ENCODE measurements at places on chromosomes 7 and 10.

DNA sequence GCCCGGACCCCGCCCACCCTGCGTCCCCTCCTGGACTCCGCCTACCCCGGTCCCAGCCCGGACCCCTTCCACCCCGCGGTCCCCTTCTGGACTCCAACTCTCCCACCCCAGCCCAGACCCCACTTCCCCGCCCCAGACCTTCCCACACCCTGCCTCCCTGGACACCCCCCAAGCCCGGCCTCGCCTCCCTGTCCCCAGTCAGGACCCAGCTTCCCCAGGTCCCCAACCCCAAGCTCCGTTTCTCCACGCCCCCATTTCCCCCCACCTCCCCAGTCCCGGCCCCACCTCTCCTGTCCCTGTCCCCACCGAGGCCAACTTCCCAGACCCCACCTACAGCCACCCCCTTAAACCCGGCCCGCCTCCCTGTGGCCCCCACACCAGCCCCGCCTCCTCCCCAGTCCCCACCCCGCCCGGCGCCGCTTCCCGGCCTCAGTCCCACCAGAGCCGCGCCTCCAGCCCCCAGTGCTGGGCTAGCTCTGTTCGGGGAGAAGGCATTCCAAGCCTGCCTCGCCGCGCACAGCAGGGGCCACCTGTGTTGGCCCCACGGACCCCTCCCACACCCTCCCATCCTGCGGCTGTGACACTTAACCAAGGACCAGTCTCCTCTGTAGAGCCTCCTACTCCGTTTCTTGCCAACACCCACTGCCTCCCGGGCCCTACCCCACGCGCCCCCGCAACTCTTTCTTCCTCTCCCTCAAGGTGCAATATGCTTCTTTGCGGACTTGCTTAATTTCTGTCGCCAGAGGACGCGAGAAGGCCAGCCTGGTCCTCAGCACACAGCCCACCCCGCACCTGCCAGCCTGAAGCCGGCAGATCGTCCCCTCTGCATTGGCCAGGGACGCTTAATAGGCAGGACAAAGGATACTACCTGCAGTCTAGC lies 736 bp upstream of the ITIH5 start:
- H3K27me3 ChIP-seq: peaks cover 13% of the 10 kb centered on the region
- H3K4me3 ChIP-seq: peak overlapping the region; percentile 95
- H3K27ac ChIP-seq: no peak overlapping the region
- H3K36me3 ChIP-seq: no peaks in the 10 kb centered on the region

- no peak overlapping the region for H3K27ac ChIP-seq
- H3K27me3 ChIP-seq: no peaks in the 10 kb centered on the region
- no peaks in the 10 kb centered on the region for H3K4me1 ChIP-seq
- H3K36me3 ChIP-seq: peaks cover 3% of the 10 kb centered on the region
- DNase-seq: no peak
Measured at GRCh38 chr7:115249080-115249479, 327.2 kb downstream of the MDFIC start.

- no peaks in the 10 kb centered on the region for H3K27me3 ChIP-seq
- H3K27ac ChIP-seq: no peak overlapping the region
- no peaks in the 10 kb centered on the region for H3K36me3 ChIP-seq
Measured at GRCh38 chr10:17989908-17990767, 38.4 kb downstream of the SLC39A12 start.

GRCh38 chr10:34131152-34131551 lies 683.9 kb downstream of the PARD3 start:
- H3K27me3 ChIP-seq: no peaks in the 10 kb centered on the region
- no peak overlapping the region for H3K4me3 ChIP-seq
- H3K27ac ChIP-seq: no peak overlapping the region
- no peaks in the 10 kb centered on the region for H3K4me1 ChIP-seq
- DNase-seq: no peak

GRCh38 chr7:155316427-155317113 lies 18.9 kb downstream of the INSIG1 start:
- no peaks in the 10 kb centered on the region for H3K36me3 ChIP-seq
- no peaks in the 10 kb centered on the region for H3K4me1 ChIP-seq
- no peak overlapping the region for H3K27ac ChIP-seq
- DNase-seq: no peak
- H3K4me3 ChIP-seq: no peak overlapping the region

- no peaks in the 10 kb centered on the region for H3K36me3 ChIP-seq
- H3K4me3 ChIP-seq: no peak overlapping the region
- H3K4me1 ChIP-seq: peaks cover 6% of the 10 kb centered on the region
- no peak for DNase-seq
- no peaks in the 10 kb centered on the region for H3K27me3 ChIP-seq
Measured at GRCh38 chr10:100802607-100803006, 57.2 kb downstream of the PAX2 start.

- peaks cover 5% of the 10 kb centered on the region for H3K36me3 ChIP-seq
- no peak overlapping the region for H3K27ac ChIP-seq
- no peak for DNase-seq
Measured at GRCh38 chr7:120979765-120980499, 8.6 kb upstream of the CPED1 start.

DNA sequence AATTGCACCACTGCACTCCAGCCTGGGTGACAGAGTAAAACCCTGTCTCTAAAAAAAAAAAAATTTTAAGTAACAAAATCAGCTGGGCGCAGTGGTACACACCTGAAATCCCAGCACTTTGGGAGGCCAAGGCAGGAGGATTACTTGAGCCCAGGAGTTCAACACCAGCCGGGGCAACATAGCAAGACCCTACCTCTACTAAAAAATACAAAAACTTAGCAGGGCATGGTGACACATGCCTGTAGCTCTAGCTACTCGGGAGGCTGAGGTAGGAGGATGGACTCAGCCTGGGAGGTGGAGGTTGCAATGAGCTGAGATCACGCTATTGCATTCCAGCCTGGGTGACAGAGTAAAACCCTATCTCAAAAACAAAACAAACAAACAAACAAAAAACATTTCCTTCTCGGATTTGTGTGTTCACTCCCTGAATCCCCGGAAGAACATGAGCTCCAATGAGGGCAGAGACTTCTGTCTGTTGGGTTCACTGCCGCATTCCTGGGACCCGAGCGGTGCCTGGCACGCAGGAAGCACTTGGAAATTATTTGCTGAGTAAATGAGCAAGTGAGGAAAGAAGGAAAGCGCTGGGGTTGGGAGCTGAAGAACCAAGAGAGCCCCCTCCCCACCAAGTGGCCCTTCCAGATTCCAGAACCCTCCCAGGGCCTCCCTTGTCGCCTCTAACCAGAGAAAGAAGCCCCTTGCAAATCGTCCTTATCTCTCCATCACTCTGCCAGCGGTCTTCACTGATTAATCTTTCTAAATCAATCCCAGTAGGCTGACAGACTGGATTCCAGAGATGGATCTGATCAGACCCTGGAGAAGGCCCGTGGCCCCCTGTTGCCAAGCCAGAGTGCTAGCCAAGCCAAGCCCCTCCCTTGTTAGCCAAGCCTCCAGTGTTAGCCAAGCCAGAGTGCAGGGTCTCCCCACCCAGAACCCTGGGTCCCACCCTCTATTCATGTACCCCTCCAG lies 6.2 kb downstream of the TNRC18 start:
- no peaks in the 10 kb centered on the region for H3K4me1 ChIP-seq
- H3K27ac ChIP-seq: no peak overlapping the region
- peaks cover 52% of the 10 kb centered on the region for H3K27me3 ChIP-seq
- no peak for DNase-seq

DNA sequence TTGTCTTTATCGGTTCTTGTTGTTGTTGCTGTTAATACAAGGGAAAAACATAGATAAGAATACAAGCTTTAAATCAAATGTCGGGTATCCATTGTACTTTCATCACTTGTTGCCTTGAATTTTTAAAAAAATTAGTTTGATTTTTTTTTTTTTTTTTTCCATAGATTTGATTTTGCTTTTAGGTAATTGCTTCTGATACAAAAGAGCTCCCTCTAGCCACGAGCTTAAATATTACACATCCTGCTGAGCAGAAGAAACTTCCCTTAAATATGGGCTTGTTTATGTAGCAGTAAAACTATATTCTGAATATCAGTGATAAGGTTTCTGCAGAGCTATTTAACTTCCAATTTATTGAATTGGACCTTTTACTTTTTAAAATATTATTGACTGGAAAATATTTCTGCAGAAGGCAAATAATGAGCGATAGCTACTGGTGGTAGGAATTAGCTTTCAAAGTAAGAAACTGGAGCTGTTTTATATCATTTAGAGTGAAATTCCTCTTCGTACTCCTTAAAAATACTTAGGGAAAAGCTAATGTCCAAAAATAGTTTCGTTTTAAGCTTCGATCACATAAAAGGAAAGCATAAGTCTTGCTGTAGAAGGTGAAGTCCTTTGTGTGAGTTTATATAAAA lies 216.9 kb downstream of the POLR1F start:
- no peaks in the 10 kb centered on the region for H3K36me3 ChIP-seq
- no peak overlapping the region for H3K27ac ChIP-seq
- H3K27me3 ChIP-seq: no peaks in the 10 kb centered on the region
- DNase-seq: no peak

GRCh38 chr7:123581162-123581459 lies 20.5 kb upstream of the ASB15 start:
- no peaks in the 10 kb centered on the region for H3K27me3 ChIP-seq
- H3K27ac ChIP-seq: no peak overlapping the region
- peaks cover 4% of the 10 kb centered on the region for H3K4me1 ChIP-seq
- H3K4me3 ChIP-seq: no peak overlapping the region

DNA sequence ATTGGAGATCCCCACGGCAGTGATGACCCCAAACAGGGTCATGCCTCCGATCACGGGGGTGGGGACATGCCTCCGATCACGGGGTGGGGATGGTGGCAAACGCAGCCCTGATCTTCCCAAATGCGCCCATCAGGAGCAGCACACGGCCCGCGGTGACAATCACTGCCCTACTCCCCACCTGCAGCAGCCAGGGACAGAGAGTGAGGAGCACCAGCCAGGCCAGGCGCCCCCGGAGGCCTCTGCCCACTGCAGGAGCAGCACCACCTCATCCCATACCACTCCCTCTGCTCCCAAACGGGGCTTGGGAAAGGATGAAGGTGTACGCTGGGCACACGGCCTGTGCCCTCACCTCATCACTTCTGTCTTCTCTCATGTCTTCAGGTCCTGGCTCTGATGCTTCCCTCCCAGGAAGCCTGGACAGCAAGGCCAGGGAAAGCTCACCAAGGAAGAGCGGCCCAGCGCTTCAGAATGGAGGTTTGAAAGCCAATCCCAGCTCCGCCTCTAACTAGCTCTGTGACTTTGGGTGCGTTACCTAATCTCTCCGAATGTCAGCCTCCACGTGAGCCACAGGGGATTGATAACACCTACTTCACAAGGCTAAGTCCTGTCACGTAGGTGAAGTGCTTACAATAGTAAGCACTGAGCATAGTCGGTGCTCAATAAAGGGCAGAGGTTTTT lies 37.1 kb downstream of the STRA8 start:
- H3K4me3 ChIP-seq: no peak overlapping the region
- peaks cover 3% of the 10 kb centered on the region for H3K36me3 ChIP-seq
- H3K4me1 ChIP-seq: no peaks in the 10 kb centered on the region

DNA sequence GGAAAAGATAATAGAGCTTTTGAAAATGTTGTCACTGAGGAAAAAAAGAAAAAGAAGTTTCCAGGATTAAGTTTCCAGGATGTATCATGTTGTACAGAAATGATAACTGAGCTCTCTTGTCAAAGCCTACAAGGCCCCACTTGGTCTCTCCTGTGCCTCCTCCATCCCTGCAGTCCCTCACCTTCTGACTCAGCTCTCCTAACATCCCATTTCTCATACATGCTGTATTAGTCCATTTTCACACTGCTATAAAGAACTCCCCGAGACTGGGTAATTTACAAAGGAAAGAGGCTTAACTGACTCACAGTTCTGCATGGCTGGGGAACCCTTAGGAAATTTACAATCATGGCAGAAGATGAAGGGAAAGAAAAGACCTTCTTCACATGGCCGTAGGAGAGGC lies 3.8 kb upstream of the DGKI start:
- no peaks in the 10 kb centered on the region for H3K36me3 ChIP-seq
- H3K4me3 ChIP-seq: no peak overlapping the region
- H3K27ac ChIP-seq: no peak overlapping the region
- 0 out of 2 replicates have a peak, but pooled peaks cover 3% of the 10 kb centered on the region for H3K4me1 ChIP-seq
- H3K27me3 ChIP-seq: peaks cover 23% of the 10 kb centered on the region

DNA sequence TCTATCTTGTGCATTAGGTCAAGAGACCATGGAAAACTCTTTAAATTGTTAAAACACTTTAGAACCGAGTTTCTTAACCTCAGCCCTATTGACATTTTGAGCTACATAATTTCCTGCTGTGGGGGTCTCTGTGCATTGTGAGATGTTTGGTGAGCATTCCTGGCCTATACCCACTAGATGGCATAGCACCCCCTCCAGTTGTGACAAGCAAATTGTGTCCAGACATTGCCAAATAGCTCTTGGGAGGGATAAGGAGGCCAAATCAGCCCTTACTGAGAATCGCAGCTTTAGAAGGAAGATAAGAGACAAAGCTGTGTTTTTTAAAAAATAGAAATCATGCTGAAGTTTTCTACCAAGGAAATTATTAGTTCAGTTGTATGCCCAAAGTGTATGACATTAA lies 1158.5 kb upstream of the C7orf33 start:
- DNase-seq: peak; percentile 32
- no peaks in the 10 kb centered on the region for H3K36me3 ChIP-seq
- no peak overlapping the region for H3K4me3 ChIP-seq
- H3K27me3 ChIP-seq: peaks cover 20% of the 10 kb centered on the region
- H3K4me1 ChIP-seq: no peaks in the 10 kb centered on the region

DNA sequence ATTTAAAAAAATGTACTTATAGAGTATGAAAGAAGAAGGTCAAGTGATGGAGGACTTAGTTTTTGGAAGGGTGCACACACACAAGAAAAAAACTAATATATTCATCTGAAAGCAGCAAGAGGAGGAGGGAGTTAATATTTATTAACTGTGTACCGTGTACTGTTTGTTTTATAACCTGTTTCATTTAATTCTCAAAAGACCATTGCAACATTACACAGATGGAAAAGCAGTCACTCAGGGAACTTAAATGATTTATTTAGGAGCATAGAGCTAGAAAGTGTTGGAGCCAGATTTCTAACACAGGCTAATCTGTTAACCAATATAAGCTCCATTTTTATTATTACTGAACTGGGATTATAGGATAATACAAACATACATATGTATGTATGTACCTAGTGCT lies 36.7 kb downstream of the GLCCI1 start:
- H3K4me1 ChIP-seq: no peaks in the 10 kb centered on the region
- H3K27ac ChIP-seq: no peak overlapping the region
- no peak for DNase-seq
- H3K27me3 ChIP-seq: no peaks in the 10 kb centered on the region

- H3K27ac ChIP-seq: no peak overlapping the region
- no peak for DNase-seq
- H3K36me3 ChIP-seq: peaks cover 19% of the 10 kb centered on the region
- H3K4me1 ChIP-seq: no peaks in the 10 kb centered on the region
Measured at GRCh38 chr7:86980223-86980622, 79.2 kb downstream of the ELAPOR2 start.
